Sigmoid colon (tissue), 7 donors: ENCODE measurements at places on chromosomes 1 and 21. TPM values are rescaled to one million over a fixed set of nuclear protein-coding genes. Genes with fewer than 3 reads are reported as not detected.

The ZBTB8B gene
- total RNA-seq: under 0.01 TPM

DNA sequence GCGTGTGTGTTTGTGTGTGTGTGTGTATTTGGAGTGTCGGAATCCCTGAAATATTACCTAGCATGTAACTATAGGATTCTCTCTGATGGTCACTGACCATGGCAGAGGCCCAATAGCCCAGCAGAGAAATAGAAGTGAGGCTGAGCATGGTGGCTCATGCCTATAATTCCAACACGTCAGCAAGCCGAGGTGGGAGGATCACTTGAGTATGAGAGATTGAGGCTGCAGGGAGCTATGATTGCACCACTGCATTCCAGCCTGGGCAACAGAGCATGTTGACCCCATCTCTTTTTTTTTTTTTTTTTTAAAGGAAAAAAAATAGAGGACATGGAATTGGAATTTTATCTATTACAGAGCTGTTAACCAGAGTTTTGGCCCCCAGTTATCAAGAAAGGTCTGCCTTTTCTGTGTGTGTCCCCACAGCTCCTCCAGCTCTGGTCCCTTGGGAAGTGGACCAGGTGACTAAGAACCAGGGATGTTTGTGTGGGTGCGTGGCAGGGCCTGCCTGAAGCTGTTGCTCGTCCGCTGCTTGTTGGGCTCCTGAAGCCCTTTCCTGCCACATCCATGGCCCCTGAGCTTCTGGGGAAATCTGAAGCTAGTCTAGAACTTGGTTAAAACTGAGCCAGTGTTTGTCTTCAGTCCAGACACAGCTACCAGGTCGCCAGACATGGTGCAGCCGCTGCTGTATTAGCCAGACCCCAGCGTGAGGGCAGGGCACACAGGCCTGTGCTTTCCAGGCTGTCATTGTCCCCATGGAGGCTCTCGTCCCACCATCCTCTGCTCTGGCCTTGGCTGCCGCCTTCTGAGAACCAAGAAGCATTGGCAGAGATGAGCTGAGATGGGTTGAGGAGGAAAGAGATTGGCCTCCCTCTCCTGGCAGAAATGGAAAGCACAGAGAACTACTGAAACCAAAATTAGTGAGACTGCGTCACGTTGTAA, 25.5 kb downstream of the CAPN9 start:
- H3K27me3 ChIP-seq: no peaks in the 10 kb centered on the region
- DNase-seq: no peak
- no peaks in the 10 kb centered on the region for H3K36me3 ChIP-seq

DNA sequence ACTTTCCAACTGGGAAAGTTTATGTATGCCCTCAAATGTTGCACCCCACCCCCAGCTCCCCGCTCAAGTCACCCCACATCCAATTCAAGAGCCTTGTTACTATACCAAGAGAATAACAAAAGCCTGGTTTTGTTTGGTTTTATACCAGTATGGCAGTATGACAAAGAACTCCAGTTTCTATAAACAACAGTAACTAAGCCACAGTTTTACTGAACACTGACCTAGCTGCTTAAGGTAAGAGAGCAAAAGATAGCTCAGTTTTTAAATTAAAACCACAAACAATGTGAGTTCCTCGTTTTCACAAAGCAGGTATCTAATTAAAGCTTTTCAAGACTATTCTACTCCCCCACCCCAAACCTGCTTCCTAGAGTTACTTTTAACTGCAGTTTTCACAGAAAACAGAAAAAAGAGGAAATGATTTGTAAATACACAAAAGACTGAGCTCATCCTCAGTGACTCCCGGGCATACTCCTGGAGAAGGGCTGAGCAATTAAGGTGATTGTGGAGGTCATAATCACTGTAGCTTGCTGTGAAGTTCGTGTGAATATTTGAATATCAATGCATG, 59.3 kb upstream of the LHX8 start:
- no peak for DNase-seq
- no peaks in the 10 kb centered on the region for H3K27me3 ChIP-seq
- H3K36me3 ChIP-seq: no peaks in the 10 kb centered on the region
- no peak overlapping the region for H3K27ac ChIP-seq
- H3K4me1 ChIP-seq: no peaks in the 10 kb centered on the region

DNA sequence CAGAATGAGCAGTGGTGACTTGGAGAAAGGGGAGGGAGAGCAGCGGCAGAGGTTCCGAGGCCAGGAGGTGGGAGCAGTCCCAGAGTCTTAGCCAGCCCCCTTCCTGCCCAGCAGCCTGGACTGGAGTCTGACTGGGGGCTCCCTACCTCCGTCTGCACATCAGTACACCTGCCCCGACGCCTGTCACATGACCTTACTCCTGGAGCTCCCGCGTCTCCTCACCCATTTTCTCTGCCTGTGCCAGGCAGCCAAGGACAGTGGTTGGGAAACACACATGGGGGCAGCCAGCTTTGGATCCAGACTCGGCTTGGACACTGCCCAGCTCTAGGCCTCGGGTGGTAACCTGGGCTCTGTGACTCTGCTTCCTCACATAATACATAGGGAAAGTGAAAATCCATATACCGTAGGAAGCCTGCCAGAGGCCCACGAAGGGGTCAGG, 16.9 kb downstream of the ACTRT2 start:
- H3K4me1 ChIP-seq: no peaks in the 10 kb centered on the region
- DNase-seq: peak; percentile 22
- H3K27ac ChIP-seq: no peak overlapping the region
- H3K4me3 ChIP-seq: no peak overlapping the region

- no peaks in the 10 kb centered on the region for H3K4me1 ChIP-seq
- H3K27ac ChIP-seq: no peak overlapping the region
- no peaks in the 10 kb centered on the region for H3K27me3 ChIP-seq
- no peaks in the 10 kb centered on the region for H3K36me3 ChIP-seq
- no peak overlapping the region for H3K4me3 ChIP-seq
Measured at GRCh38 chr1:221912230-221912629, 170.3 kb upstream of the DUSP10 start.

The FCRL4 gene
- not detected for total RNA-seq

DNA sequence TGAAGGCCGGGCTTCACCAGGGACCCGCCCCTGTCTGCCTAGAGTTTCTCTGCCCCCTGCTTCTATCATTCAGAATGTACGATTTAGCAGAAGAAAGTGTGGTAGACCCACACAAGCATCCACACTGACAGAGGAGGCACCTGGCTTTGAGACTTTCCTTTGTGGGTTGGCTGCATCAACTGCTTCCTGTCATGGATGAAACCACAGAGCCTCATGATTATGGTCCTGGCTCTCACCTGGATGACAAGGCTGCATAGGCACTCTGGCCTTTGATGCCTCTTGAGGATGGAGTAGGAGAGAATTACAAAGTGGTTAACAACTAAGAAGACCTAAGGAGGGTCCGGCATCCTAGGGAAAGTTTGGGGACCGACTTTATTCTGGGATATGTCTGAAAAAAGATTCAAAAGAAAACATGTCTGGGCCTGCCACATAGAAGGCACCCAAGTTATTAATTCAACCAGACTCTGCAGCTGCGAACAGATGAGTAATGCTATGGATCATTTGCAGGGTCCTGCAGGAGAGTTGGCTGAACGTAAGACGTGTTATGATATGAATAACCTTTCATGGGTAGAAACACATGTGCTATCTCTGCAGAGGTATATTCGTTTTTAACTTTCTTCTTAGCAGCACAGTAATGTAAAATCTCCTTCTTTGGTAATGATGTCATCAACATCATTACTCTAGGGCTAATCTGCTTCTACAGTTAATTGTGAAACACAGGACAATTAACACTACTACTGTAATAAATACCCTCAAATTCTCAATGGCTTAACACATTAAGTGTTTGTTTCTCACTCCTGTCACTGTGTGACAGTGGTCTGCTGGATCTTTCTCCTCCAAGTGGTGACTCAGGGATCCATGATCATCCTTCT, 136.2 kb downstream of the SLC35F3 start:
- H3K27me3 ChIP-seq: no peaks in the 10 kb centered on the region
- H3K36me3 ChIP-seq: no peaks in the 10 kb centered on the region
